T-cell (primary cell): ENCODE measurements at places on chromosomes 6 and 20. TPM values are rescaled to one million over a fixed set of nuclear protein-coding genes. Genes with fewer than 3 reads are reported as not detected.

Gene PKHD1
- total RNA-seq, result not detected

Gene IL17F
- not detected for total RNA-seq

Gene OPRM1
- not detected for total RNA-seq

Gene SCRT2
- total RNA-seq, result not detected

Gene TMEM239
- not detected for total RNA-seq

Gene CPXM1
- 0.63 TPM for total RNA-seq

Gene SAMD3
- total RNA-seq, result 27.5 TPM

Gene TREM1
- not detected for total RNA-seq

Gene MDFI
- not detected for total RNA-seq

Gene CAGE1
- total RNA-seq, result 0.44 TPM

Gene HDGFL1
- not detected for total RNA-seq

Gene TNXB
- 20.9 TPM for total RNA-seq

Gene GCNT2
- total RNA-seq, result 2.7 TPM

Gene TOMM6
- 128 TPM for total RNA-seq

Gene EHMT2
- 80.7 TPM for total RNA-seq

Gene SLC17A4
- not detected for total RNA-seq

Gene SIRPA
- 0.57 TPM for total RNA-seq
